ENCODE measurements at places on chromosomes 16 and 17.

DNA sequence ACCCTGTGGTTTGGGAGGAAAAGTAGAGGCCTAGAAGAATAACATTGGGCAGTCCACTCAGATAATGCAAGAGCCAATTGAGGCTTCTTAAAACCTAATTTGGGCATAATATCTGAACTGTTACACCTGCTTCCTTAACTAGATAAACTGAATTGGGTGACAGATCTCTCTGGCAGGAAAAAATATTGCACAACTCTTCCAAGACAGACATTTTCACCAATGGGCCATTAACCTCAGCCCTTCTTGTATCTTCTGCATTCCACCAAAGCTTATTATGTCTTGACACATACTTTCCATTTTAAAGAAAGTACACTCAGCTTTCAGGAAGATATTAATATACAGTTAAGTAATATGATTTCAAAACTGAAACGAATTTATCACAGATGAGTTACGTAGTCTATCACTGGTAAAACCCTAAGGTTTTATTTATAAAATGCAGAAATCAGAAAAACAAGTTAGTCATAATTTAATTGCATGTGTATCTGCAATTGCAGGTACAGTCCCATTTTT, 79.9 kb upstream of the MON1B start:
- no peak for DNase-seq

GRCh38 chr17:82283208-82283749, 9.8 kb upstream of the CSNK1D start:
- DNase-seq: peak; percentile 98

DNA sequence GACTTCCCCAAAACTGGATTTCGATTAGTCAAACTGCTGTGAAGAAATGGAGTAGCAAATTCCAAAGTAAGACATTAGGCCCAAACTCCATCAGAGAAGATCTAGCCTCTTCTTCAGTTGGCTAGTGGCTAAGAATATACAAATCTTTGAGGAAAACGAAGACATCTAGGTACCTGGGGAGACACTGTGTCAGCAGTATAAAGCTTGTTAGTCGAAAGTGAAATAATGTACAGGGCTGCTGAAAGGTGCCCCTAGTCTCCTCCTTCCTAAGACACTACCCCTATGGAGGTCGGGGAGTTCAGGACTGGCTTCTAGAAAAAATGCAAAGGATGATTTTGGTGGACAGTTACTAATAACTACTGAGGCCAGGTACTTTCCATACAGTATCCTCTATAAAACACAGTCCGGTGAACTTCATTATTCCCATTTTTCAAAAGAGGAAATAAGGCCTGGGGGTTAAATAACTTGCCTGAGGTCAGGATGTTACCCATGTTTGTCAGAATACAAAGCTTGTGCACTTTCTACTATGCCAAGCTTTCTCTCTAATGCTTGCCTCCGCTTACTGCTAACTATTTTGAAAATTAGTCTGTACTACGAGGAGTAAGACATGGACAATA, 15.0 kb downstream of the DNAJC7 start:
- no peak for DNase-seq

GRCh38 chr16:4522051-4522581, 16.5 kb downstream of the CDIP1 start:
- no peak for DNase-seq

GRCh38 chr17:73215447-73215846, 22.6 kb downstream of the COG1 start:
- DNase-seq: no peak

- no peak for DNase-seq
Observed at GRCh38 chr17:39607057-39607850, 466 bp downstream of the NEUROD2 start.

DNA sequence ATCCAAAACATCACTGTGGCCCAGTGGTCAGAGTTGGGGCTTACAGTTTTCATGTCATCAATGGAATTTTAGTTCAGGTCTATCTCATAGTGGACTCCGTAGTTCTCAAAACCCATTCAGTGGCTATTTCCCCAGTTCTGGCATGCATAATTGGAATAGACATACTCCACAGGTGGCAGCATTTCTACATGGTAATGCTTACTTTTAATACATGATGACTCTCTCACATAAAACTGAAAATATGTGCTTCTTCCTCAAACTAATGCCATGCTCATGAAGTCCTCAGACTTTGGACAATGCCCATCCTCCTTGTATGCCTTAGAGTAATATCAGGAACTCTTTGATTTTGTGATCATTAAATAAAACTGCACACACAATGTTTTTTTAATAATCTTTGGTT, 857.4 kb upstream of the GOT2 start:
- peak; percentile 53 for DNase-seq

DNA sequence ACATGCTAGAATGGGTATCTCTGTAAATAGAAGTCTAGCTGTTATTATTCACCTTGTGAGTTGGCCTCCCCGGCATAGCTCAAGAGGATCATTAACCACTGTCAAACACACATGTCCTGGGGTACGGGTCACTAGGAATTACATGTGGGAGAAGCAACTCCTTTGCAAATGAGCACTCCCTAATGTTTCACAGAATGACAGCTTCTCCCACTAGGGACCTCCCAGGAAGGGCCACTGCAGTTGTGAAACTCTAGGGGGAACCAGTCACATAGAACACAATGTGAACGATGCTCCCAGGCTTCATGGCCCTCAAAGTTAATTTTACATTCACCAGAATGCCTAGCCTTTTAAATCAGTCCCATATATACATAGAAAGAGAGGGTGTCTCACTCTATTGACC, 12.4 kb upstream of the ZNF19 start:
- DNase-seq: no peak

- DNase-seq: no peak
Observed at GRCh38 chr17:39569126-39569525, 38.6 kb downstream of the NEUROD2 start.

- no peak for DNase-seq
Observed at GRCh38 chr16:10537946-10538345, 42.5 kb downstream of the EMP2 start.

DNA sequence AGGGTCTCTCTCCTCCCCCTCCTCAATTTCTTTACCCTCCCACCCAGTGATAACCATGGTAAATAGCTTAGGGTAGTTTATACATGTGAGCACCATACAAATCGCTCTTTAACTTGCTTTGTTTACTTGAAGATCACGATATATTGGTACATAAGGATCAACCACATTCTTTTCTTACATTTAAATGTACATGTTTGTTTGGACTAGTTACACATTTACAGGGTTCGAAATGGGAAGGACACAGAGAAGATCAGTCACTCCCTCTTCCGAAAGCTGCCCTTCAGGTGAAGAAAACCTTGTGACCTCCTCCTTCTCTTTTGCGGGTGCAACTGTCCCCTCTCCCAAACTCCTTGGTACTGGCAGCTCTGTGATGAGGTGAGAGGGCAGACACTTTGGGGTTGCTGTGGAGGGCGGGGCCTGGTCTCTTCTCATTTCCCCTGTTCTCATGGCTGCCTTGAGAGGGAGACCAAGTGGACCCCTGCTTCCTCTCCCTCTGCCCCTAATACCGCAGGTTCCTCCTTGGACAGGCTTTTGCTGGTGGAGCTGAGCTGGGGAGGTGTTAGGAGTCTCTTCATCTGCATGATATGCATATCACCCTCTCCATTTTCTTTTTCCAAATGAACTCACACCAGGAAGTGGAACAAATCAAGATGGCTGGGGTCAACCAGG, 4.7 kb upstream of the PIK3R6 start:
- DNase-seq: no peak

DNA sequence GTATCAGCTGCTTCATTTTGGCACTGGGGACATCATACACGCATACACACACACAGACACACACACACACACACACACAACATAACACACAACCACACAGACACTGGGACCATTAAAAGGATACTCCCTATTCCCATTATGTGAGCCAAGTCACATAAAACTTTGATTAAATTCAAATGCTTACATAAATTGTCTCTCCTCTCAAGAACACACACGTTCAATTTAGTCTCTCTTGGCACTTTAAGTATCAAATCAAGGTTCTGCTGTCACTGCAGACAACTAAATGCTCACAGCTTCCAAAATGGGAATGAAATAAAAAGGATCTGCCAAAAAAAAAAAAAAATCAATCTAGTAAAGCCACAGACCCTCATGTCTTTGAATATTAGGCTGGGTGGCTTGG, 184.9 kb downstream of the RBFOX1 start:
- no peak for DNase-seq
